Osteoblast (primary cell): ENCODE measurements at places on chromosomes 4 and X. TPM values are rescaled to one million over a fixed set of nuclear protein-coding genes. Genes with fewer than 3 reads are reported as not detected.

The STEEP1 gene
- total RNA-seq = 23.9 and 29.0 TPM in 2 replicates

The GNRHR gene
- not detected in 2 replicates for total RNA-seq

- no peak for DNase-seq
These were observed 7.4 kb downstream of the CFAP97 start for GRCh38 chr4:185196437-185196836.

DNA sequence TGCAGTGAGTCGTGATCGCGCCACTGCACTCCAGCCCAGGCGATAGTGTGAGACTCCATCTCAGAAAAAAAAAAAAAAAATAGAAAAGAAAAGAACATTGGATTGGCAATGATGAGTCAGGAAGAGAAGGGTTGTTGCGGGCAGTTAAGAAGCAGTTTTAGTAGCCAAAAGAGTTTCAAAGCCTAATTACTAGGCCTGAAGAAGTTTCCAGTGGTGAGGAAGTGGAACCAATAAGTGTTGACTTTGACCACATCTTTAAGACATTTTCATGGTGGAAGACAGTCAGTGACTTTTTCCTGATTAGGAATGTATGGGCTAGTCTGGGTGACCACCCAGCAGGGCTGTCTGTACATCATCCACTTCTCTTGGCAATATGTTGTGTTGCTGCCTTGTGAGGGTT is 442.3 kb downstream of the AFF2 start:
- no peak for DNase-seq

DNA sequence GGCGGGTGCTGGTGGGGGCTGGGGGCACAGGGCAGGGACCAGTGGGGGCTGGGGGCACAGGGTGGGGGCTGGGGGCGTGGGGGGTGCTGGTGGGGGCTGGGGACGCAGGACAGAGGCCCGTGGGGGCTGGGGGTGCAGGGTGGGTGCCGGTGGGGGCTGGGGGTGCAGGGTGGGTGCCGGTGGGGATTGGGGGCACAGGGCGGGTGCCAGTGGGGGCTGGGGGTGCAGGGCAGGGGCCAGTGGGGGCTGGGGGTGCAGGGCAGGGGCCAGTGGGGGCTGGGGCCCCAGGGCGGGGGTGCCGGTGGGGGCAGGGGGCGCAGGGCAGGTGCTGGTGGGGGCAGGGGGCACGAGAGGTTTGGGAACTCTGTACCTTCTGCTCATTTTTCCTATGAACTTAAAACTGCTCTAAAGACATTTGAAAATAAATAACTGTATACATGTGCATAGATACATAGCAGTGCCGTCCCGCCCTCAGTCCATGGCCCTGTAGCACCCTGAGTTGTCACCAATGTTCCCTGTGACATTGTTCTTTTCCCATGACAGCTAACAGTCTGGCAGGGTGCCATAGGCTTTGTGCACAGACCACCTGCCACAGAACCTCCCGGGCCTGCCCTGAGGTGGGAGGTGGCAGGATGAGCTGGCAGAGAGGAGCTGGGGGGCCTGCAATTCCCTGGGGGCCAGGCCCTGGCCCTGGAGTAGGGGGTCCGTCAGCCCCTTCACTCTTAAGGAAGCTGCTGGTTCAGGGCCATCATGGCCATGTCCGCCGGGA is 35.6 kb upstream of the ADRA2C start:
- DNase-seq = no peak

The TRIM75 gene
- not detected in 2 replicates for total RNA-seq

DNA sequence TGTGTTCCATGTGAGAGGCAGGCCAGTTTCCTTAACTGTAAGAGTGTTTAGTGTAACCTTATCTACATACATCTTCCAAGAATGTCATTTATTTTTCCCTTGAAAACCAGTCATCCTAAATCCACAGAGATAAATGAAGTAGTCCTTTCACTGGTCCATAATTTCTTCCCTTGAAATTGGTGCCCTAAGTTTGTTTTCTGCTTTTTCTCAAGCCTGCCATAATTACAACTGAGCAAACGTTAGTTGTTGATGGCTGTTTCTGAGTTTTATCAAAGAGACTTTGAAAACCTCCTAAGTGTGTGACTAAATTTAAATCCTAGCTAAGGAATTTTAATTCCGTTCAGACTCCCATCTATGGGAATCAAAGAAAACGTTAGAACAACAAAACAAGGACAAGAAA is 3.6 kb upstream of the TDO2 start:
- DNase-seq = no peak

DNA sequence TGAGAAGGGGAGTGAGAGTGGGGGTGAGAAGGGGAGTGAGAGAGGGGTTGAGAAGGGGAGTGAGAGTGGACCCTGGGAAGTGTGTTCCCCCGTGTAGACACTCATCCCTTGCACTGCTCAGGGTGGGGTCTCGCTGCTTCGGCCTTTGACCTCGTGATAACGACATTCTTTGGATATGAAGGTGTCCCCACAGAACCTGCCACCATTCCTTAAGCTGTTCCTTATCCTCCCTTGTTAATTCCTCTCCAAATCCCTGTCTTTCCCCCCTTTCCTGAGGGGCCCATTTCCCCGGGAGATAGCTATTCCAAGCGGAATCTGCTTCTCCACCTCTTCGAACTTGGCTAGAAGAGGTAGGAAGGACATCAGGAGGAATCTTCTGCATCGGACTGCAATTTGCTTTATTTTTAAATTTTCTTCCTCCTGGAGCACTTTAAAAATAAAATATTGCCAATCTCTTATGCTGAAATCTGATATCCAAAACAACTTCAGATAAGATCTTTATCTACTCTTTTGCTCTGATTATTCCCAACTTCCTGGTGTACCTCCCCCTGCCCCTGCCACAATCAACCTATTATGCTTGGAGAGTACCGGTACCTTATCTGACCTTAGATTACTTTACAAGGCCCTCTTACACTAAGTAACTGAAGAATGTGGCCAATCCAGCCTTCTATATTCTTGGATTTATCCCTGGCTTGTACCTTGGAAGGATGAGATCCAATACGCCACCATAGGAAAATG is 15.6 kb downstream of the TRIML1 start:
- no peak for DNase-seq

DNA sequence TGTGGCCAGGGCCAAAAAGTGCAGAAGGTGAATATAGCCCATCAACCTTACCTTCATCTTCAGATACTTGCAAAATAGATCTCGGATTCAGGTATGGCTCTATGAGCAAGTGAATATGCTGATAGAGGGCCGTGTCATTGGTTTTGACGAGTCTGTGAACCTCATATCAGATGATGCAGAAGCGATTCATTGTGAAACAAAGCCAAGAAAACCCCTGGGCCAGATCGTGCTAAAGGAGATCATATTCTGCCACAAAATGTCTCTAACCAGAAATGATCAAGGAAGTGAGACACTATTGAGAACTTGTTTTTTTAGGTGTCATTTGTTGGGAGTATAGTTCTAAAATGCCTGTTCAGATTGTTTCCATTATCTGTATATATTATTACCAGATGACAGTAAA is 48.3 kb downstream of the PDK3 start:
- no peak for DNase-seq

The STBD1 gene
- total RNA-seq = 3.6 and 6.5 TPM in 2 replicates

The DGAT2L6 gene
- not detected in 2 replicates for total RNA-seq

GRCh38 chr4:17717301-17717700 is 64.1 kb downstream of the FAM184B start:
- no peak for DNase-seq

- DNase-seq = no peak
These were observed 1.9 kb downstream of the GPC4 start for GRCh38 chrX:133413218-133413925.

GRCh38 chr4:140703463-140703862 is 52.7 kb downstream of the TBC1D9 start:
- DNase-seq = no peak

- no peak for DNase-seq
These were observed 109.0 kb upstream of the C1QTNF7 start for GRCh38 chr4:15318621-15319348.

DNA sequence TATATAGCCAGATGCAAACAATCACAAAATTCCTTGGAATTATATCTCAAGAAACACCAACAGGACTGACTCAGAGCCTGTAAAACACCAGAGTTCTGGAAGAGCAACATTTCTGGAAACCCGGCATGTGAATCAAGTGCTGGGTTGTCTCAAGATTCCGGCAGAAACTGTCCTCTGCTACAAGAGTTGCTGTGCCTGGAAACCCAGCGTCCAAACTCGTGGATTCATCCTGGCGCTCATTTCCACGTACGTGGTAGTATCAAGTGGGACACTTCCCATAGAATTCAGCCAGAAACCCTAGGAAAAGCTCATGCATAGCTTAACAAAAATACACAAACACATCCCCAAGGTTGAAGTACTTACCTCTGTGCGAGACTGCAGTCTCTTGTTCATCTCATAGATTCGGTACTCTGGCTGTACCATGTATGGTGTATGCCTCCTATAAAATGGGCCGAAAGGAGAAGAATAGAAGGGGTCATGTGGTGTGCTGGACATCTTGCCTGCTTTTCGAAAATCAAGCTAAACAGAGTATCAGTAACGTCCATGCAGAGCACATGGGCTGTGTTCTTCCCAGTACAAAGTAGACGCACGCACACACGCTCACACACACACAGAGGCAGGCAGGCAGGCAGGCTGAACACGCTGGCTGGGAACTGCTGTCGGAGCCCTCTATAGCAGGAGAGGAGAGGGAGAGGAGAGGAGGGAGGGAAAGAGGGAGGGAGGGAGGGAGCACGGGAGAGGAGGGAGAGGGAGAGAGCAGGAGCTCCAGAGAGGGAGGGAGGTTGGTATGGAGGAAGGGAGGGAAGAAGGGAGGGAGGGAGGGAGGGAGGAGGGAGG is at the start of gene LDB2:
Gene LDB2, minus strand, starts transcription at position 655 of the 837 bp plus-strand sequence.
- no peak for DNase-seq

The NIPAL1 gene
- total RNA-seq = under 0.01 and 0.29 TPM in 2 replicates
